Mesendoderm (in vitro differentiated cells): ENCODE measurements at places on chromosomes 7 and 10.
A peak's percentile ranks its signal among the peaks of the same experiment; 100 is the strongest.

DNA sequence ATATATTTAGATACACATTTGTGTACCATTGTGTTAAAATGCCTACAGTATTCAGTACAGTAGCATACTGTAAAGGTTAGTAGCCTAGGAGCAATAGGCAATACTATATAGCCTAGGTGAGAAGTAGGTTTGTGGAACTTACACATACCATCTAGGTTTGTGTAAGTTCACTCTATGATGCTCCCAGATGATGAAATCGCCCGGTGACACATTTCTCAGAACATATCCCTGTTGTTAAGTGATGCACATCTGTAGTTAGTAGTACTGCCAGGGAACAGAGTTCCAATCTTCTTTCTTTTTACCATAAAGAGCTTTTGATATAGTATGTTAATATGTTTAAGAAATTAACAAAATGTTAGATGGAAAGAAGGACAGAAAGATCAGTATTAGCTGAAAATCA, 138.2 kb downstream of the SNX13 start:
- DNase-seq, result no peak

GRCh38 chr7:83036721-83037380, 125.8 kb downstream of the PCLO start:
- no peak for DNase-seq

DNA sequence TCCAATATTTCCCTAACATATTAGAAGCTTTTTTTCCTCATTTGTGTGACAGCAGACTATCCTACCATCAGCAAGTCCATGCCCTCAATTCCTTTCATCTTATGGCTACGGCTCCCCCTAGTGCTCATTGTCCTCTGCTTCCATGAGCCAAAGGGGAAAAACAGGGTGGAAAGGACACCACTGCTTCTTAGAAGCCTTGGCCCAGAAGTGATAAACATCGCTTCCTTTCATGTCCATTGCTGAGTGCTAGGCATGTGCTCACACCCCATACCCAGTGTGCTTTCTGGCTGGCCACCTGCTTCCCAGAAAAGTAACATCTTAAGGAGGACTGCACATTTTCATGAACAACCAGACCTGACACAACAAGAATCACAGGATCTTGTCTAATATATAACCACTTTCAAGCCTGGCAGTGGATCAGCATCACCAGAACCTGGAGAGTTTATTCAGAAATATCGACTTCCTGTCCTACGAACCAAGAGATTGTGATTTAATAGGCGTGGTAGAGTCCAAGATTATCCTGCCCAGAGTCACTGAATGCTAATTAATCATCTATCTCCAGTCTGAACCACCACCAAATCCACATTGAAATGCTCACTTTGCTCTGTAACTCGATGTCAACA, 650.5 kb upstream of the SORCS1 start:
- peak; percentile 86 for DNase-seq

DNA sequence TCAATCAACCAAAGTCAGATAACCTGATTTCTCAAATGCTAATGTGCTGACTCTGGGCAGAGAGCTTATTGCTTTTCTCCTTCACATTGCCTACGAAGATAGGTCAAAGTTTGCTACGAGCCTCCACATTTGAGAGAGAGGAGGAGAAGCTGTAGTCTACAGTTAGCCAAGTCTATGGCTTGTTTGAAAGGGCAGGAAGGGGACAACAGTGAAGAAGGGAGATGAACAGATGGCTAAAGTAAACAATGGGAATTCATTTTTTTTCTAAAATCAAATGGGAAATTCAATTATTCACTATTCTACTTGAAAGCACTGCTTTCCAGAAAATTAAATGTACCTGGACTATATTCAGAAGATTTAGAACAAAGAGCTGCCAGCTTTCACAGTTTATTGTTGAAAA, 126.7 kb upstream of the C1QL3 start:
- no peak for DNase-seq

DNA sequence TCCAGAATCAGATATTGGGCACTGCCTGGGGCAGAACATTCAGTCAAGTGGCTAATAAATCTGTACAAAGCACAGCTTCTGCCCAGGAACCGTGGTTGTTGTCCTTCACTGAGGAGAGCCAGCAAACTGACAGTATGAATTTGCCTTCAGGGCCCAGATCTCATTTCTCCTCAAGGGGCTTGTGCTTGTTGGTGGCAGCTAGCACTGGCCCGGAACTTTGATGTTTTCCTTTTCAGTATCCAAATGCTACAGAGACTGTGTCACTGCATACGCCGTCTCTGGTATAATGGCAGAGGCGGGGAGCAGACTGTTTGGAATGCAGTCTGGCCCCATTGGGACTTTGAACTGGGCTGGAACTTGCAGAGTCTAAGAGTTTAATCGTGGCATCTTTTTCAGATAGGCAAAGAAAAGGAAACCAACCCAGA, 30.4 kb upstream of the ADD3 start:
- DNase-seq, result no peak

GRCh38 chr10:89153971-89154370, 53.1 kb downstream of the CH25H start:
- DNase-seq, result no peak

DNA sequence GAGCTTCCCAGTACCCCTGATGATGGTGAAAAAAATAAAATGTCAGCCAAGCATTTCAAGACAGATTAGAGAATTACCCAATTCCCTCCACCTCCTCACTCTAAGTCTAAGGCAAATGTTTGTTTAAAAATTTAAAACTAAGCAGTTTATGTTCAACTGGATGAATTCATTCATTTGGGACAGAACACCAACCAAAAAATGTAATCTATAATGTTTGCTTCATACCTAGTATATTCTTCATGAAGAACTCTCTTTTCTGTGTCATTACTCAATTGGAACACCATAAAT, 325.7 kb upstream of the BMPER start:
- no peak for DNase-seq

GRCh38 chr7:83439026-83439425, 209.9 kb downstream of the SEMA3E start:
- no peak for DNase-seq

DNA sequence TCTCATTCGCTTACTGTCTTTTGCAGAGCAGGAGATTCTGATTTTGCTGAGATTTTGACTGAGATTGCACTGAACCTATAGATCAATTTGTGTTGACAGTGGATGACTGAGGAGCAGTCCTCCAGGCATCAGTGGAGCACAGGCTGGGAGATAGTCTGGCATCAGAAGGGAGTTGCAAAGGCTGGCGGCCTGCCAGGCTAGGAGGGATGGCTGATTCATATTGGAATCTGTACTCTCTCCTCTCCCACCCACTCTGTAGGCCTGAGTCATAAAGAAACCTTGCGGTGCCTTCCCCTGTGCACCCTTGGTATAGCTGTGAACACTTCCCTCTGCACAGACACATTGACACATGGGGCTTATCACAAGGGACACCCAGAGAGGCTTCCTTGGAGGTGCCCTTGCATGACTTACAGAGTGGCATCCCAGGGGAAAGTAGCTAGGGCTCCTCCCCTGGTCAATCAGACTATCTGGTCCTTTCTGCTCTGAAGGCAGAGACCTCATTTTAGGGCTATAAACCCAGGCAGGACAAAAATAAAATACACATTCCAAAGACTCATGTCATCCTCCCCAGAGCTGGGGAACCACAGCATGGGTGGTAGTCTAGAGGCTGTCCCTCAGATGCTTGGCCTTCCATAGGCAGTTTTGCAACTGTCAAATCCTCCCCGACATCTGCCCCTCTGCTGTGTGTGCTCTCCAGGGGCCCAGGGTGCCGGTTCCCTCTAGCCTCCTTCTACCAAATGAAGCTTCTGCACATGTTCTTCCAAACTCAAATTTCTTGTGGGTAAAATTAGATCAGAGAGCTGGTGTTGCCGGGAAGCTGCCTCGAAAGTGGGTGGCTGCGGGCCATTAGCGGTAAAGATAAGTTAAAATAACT, 37.4 kb upstream of the EEPD1 start:
- DNase-seq, result no peak

DNA sequence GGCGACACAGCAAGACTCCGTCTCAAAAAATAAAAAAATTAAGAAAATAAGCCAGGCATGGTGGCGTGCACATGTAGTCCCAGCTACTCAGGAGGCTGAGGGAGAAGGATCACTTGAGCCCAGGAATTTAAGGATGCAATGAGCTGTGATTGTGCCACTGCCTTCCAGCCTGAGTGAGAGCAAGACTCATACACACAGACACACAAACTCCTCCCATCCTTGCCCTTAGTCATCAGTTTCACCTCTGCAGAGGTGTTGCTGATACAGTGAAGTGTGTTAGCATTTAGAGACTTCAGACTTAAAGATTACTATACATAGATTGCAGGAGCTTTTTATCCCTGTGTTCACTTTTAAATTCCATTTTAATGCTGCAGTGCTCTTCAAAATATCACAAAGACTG, 5.5 kb upstream of the H2AZ2 start:
- peak; percentile 33 for DNase-seq

DNA sequence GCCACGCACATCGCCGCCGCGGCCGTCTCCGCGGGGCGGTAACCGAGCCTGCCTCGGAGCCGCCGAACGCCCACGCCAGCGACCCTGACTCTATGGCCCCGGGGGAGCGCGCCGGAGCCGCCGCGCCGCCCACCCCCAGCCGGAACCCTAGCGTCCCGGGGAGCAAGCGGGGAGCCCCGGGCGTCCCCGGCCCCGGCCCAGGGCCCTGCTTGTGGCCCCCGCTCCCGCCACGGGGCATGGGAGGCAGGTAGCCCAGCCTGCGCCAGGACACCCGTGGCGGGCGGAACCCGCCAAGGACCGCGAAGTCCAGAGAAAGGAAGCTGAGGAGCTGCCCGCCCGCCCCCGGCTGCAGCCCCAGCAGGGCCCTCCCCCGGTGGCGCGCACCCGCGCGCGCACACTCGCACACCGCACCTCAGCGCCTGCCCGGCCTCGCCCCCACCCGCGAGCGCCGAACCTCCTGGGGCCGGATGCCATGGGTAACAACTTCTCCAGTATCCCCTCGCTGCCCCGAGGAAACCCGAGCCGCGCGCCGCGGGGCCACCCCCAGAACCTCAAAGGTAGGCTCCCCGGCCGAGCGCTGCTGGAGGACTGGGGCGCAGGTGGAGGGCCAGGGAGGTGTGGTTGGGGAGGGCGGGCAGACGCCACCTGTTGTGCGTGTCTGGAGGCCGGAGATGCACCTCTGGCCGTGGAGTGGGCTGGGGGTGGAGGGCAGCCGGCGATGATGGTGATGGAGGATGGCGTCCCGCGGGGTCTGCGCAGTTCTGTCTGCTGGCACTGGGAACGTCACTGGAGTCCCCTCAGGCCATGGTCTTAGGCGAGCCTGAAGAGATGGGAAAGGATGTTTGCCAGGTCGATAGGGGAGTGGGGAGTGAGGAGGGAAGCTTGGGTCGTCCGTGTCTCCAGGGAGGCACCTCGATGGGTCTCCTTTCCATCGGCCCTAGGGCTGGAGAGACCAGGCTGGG, 692 bp downstream of the NEURL1 start:
- DNase-seq, result no peak

GRCh38 chr10:99527526-99528493, 4.9 kb upstream of the NKX2-3 start:
- peak; percentile 61 for DNase-seq

GRCh38 chr7:67452516-67453026, 455.9 kb downstream of the TYW1 start:
- no peak for DNase-seq

- no peak for DNase-seq
Measured at GRCh38 chr10:132330486-132330833, 1.5 kb upstream of the LRRC27 start.

DNA sequence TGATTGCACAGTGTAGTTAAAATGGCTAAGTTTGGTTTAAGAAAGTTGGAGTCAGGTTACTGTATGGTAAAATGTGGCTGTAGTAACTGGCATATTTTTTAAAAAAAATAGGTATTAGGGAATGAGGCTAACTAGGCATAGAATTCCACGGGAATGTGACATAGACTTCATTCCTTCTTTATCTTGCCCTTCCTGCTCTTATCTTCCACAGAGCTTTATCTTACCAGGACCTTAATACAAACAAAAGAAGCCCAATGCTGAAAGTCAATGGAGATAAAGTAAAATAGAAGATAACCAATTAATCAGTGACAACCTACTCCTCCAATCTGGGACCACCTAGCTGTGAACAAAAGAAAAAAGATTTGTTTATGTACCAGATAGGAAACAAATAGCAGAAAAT, 58.1 kb downstream of the TET1 start:
- DNase-seq, result peak; percentile 95

GRCh38 chr7:132458729-132459128, 117.5 kb downstream of the PLXNA4 start:
- DNase-seq, result no peak

DNA sequence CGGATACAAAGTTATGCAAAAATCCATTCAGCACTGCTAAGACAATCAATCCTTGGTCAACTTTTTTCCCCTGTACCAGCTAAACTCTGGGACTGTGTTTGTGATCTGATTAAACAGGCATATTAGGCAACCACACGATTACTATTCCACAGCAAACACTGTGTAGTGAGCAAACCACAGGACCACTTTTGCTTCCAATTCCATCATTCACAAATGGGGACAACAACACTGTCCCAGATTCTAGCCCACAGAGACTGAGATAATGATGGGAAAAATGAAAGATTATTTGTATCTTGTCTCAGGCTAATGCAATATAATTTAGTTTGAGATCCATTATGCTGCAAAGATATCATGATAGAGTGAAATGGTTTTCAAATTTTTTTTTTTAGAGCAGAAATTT, 163.7 kb upstream of the AOAH start:
- no peak for DNase-seq

DNA sequence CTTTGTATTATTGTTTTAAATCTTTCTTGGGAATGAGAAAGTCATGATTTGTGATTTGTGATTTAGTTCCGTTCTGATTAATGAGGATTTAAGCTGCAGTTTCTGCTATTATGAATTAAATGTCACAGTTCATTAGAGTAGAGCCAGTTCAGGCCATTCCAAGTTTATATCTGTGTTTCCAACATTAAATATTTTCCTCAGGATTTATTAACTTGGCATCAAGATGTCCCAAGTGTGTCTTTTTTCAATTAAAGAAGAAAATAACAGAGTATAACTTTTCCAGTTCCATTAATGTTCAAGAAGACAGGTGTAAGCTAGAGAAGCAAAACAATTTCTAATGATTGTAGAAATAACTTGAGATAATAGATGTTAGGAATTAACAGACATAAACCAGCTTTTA, 1183.2 kb upstream of the CELF2 start:
- no peak for DNase-seq
